ENCODE measurements at places on chromosomes 5 and 9.

GRCh38 chr5:77076961-77077828 lies 9.9 kb downstream of the ZBED3 start:
- H3K4me1 ChIP-seq: peaks cover 6% of the 10 kb centered on the region
- H3K27me3 ChIP-seq: no peaks in the 10 kb centered on the region
- peaks cover 35% of the 10 kb centered on the region for H3K36me3 ChIP-seq
- peak; percentile 85 for DNase-seq
- H3K4me3 ChIP-seq: peak overlapping the region; percentile 67

DNA sequence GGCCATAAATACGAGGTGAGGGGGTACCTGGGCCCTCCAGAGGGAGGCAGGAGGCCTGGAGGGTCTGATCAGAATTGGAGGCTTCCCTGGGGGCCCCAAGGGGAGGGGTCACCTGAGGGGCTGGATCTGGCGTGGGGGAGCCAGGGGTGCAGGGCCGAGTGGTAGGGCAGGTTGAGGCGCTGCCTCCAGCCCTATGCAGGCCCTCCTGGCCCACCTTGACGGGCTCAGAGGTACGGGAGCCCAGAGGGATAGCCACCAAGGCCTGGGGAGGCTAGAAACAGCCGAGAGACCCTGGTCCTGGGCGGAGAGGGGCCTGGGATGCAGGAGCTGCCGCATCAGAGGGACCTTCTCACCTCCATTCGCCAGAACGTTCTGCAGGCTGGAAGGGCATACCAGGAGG lies 24.3 kb downstream of the LHX3 start:
- no peaks in the 10 kb centered on the region for H3K36me3 ChIP-seq
- no peak overlapping the region for H3K27ac ChIP-seq
- no peak for DNase-seq
- no peaks in the 10 kb centered on the region for H3K4me1 ChIP-seq
- peaks cover 10% of the 10 kb centered on the region for H3K27me3 ChIP-seq
- no peak overlapping the region for H3K4me3 ChIP-seq

DNA sequence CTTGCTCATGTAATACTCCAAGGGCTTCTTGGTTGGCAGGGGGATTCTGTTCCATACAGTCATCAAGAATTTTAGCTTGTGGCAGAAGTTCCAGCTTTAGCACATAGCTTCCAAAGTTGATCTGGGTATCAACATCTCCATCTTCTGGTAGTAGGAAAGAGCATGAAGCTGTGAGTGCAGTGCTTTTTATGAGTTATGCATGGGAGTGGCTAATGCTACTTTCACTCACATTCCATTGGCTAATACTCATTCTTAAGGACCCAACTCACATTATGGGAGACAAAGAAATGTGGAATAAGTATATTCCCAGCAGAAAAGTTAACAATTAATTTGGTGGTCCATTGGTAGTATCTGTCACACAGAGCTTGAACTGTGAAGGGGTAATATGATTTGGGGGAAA lies 194.2 kb upstream of the CHD1 start:
- no peaks in the 10 kb centered on the region for H3K36me3 ChIP-seq
- no peak overlapping the region for H3K27ac ChIP-seq
- no peaks in the 10 kb centered on the region for H3K4me1 ChIP-seq
- no peak for DNase-seq
- no peak overlapping the region for H3K4me3 ChIP-seq

GRCh38 chr9:69297300-69297980 lies 27.6 kb upstream of the ENTREP1 start:
- DNase-seq: no peak
- H3K4me3 ChIP-seq: no peak overlapping the region

DNA sequence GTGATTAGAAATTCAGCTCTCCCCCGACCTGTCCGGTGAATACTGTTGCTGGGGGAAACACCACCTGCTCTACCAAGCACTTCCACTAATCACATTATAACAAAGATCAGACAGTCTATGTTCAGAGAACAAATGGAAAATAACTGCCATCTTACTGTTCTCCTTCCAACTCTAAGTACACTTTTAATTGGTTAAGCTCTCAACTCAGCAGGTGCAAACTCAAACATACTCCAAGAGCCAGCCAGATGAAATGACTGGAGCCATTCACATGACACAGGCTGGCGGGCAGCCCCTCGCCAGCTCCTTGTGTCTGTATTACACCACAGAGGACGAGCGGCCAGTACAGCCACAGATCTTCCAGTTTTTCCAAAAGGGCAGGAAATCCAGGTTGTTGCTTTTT lies 16.1 kb downstream of the LIFR start:
- DNase-seq: no peak
- H3K27ac ChIP-seq: no peak overlapping the region
- H3K4me1 ChIP-seq: no peaks in the 10 kb centered on the region

DNA sequence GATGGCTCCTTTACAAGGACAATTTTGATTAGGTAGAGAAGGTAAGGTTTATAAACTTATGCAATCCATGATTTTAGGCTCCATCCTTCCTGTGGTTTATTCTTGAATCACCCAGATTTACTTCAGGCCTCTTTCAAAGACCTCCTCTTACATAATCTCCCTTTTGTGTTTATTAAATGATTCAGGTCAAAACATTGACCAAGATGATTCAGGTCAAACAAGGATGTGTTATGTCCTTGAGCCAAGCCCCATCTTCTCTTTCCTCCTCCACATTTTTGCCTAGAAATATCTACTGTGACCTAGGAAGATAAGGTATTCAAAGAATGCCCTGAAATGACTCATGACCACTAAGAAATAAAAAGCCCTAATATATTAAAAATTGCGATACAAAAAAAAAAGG lies 31.8 kb upstream of the TLR4 start:
- H3K4me3 ChIP-seq: no peak overlapping the region
- no peak overlapping the region for H3K27ac ChIP-seq
- H3K36me3 ChIP-seq: no peaks in the 10 kb centered on the region
- H3K27me3 ChIP-seq: no peaks in the 10 kb centered on the region
- H3K4me1 ChIP-seq: no peaks in the 10 kb centered on the region

- no peak overlapping the region for H3K27ac ChIP-seq
- no peak overlapping the region for H3K4me3 ChIP-seq
- H3K27me3 ChIP-seq: no peaks in the 10 kb centered on the region
- DNase-seq: no peak
Observed at GRCh38 chr5:168136340-168136739, 155.1 kb upstream of the WWC1 start.

- DNase-seq: no peak
- no peak overlapping the region for H3K4me3 ChIP-seq
- no peaks in the 10 kb centered on the region for H3K4me1 ChIP-seq
- H3K36me3 ChIP-seq: no peaks in the 10 kb centered on the region
- H3K27me3 ChIP-seq: no peaks in the 10 kb centered on the region
- no peak overlapping the region for H3K27ac ChIP-seq
Observed at GRCh38 chr5:149409268-149409948, 30.3 kb upstream of the IL17B start.

GRCh38 chr9:80074439-80074838 lies 502.7 kb downstream of the TLE4 start:
- no peak overlapping the region for H3K4me3 ChIP-seq
- DNase-seq: no peak
- H3K27me3 ChIP-seq: no peaks in the 10 kb centered on the region
- H3K4me1 ChIP-seq: no peaks in the 10 kb centered on the region
- H3K36me3 ChIP-seq: no peaks in the 10 kb centered on the region
- no peak overlapping the region for H3K27ac ChIP-seq

- H3K27ac ChIP-seq: no peak overlapping the region
- DNase-seq: no peak
- no peaks in the 10 kb centered on the region for H3K36me3 ChIP-seq
- peaks cover 15% of the 10 kb centered on the region for H3K4me1 ChIP-seq
Observed at GRCh38 chr9:125594223-125594610, 112.8 kb downstream of the MAPKAP1 start.

Measured in common myeloid progenitor, CD34-positive (primary cell).